NCI-H187 treated with DMSO at 0.1 percent for 48 hours (cell line): ENCODE measurements at places on chromosomes 12 and 14.

- DNase-seq, result no peak
Observed at GRCh38 chr12:100356644-100357223, at the start of gene SLC17A8. Gene SLC17A8, plus strand, starts transcription at chr12:100357074. Its CDS starts 318 bp downstream, at chr12:100357392.

- no peak for DNase-seq
Observed at GRCh38 chr12:41304526-41304925, 116.4 kb downstream of the PDZRN4 start.

DNA sequence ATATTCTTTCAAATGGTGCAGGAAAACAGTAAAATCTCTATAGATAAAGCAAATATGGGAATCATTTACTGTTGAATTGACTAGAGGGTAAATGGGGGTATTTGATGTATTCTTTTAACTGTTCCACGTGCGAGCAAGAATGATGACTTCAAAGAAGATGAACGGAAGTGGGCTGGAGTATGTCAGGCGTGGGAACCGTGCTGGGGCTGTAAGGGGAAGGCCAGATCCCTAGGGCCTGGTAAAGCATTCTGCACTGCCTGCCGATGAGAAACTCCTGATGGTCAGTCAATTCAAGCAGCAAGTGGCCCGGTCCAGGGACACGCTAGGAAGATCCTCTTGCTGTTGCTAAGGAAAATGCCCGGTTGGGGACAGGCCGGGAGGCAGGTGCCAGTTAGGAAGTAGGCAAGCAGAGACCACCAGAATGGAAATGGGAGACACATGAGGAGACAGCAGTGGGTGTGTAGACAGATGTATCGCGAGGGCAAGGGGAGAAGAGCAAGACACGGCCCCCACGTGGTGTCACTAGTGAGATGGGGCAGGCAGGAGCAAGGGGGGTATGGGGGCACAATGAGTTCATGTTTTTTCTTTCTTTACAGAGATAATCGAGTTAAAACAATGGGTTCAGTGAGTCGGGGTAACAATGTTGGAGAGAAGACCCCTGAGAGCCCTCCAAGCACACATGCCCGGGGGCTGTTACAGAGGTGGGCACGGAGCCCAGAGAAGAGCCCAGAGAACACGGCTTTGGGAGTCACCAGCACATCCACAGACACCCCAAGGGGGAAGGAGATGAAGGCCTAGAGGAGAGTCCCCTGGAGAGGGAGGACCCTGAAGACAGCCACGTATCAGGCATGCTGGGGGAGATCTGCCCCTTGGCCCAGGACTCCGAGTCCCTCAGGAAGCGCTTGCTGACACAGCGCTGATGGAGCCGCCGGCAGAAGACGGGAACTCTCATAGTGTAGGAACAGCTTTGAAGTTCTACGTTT lies 37.2 kb downstream of the FBXO21 start:
- DNase-seq, result no peak

- no peak for DNase-seq
Observed at GRCh38 chr14:21436567-21437062, 19.3 kb downstream of the CHD8 start.

GRCh38 chr12:2691006-2691344 lies 103.8 kb upstream of the FKBP4 start:
- no peak for DNase-seq

- DNase-seq, result no peak
Observed at GRCh38 chr14:50600849-50601248, 40.9 kb downstream of the ATL1 start.

- DNase-seq, result no peak
Observed at GRCh38 chr14:100533656-100534485, 53.3 kb downstream of the BEGAIN start.

GRCh38 chr14:20679907-20680306 lies 4.5 kb upstream of the RNASE4 start:
- DNase-seq, result no peak

DNA sequence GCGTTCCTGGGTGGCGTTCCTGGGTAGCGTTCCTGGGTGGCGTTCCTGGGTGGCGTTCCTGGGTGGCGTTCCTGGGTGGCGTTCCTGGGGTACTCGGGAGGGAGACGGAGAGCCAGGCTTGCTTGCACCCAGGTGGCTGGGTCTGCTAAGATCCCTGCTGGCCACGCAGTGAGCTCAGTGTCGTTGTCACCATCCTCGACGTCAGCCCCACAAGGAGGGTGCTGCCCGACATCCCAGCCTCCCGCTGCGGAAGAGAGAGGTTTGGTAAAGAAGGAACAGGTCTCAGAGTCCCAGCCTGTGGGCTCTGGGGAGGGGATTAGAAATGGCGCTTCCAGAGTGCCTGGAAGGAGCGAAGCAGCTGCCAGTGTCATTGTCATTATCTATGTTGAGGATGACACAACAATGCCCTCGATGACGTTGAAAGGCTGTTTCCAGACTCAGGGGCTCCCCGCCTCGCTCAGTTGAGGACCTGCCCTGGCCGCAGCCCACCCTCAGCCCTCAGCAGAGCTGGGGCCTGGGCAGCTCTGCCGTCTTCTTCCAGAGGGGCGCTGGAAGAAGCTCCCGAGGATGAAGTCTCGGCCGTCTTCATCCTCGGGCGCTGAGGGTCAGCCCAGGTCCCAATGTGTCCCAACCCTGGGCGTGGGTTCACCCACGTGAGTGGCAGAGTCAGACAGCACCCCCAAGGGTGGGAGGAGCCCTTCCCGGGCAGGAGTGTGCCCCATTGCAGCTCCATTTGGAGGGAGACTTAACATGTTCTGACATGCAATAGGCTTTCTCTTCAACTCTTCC lies 328.8 kb downstream of the ADGRD1 start:
- no peak for DNase-seq

- no peak for DNase-seq
Observed at GRCh38 chr12:47223031-47223847, 143.5 kb upstream of the AMIGO2 start.

GRCh38 chr14:85909581-85909980 lies 379.6 kb downstream of the FLRT2 start:
- no peak for DNase-seq

GRCh38 chr14:95058491-95058890 lies 98.8 kb downstream of the DICER1 start:
- DNase-seq, result no peak

GRCh38 chr12:122902854-122903692 lies 7.1 kb upstream of the VPS37B start:
- DNase-seq, result no peak

GRCh38 chr14:93566065-93566693 lies 135.4 kb downstream of the UNC79 start:
- DNase-seq, result no peak

DNA sequence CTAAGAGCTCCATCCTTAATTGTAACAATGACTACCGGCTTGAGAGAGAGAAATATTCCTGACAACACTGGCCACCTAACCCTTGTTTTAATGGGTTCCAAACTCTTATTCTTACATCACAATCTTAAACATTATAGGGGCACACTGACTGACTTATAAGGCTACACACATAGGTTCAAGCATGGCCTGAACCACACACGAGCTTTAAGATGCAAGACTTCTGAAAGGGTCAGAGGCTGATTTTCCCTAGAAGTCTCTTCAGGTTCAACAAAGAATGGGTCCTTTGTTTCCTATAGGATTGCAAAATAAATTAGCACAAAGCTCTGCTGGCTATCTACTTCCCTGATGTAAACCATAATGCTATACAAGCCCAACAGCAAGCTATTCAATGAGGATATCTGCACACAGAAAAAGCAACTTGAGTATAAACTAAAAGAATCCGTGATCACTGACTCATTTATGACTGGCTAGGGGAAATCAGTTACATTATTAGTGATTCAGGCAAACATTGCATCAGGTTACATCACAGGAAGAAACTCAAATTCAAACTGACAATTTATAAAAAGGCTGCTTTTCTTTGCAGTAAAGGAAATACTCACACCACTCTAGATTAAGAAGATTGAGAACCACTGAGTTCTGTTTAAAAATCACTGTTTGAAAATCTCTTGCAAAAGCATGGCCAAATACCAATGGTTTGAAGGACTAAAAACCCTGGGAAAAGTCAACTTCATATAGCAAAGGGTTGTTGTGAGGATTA lies 8.5 kb downstream of the BTG1 start:
- no peak for DNase-seq

DNA sequence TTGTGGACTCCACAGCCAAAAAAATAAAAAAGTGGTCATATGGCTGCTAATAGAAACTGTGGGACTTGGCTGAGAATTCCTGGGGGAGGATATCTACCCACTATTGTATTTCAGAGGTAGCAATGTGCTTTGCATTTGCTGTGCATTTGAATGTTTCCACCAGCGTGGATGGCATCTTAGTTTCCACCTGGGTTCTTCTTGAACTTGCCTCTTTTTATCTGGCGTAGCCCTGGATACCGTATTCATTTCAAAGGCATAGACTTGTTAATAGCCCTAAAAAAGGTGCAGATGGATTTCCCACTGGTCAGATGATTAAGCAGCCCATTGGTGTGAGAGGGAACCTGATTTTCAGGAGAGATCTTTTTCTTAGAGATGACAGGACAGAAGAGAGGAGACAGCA lies 1.9 kb upstream of the MYF5 start:
- DNase-seq, result no peak

DNA sequence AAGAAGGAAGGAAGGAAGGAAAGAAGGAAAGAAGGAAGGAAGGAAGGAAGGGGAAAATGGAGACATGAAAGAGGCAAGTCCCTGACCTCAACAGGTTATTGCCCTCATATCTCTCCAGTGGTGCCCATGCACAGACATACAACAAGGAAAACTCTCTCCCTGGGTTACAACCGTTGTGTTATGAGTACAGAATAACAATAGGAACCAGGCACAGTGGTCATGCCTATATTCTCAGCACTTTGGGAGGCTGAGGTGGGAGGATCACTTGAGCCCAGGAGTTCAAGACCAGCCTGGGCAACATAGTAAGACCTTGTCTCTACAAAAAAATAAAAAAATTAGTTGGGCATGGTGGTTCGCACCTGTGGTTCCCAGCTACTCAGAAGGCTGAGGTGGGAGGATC lies 139.4 kb upstream of the HMGA2 start:
- no peak for DNase-seq

GRCh38 chr12:117507548-117507947 lies 146.1 kb upstream of the NOS1 start:
- DNase-seq, result no peak

DNA sequence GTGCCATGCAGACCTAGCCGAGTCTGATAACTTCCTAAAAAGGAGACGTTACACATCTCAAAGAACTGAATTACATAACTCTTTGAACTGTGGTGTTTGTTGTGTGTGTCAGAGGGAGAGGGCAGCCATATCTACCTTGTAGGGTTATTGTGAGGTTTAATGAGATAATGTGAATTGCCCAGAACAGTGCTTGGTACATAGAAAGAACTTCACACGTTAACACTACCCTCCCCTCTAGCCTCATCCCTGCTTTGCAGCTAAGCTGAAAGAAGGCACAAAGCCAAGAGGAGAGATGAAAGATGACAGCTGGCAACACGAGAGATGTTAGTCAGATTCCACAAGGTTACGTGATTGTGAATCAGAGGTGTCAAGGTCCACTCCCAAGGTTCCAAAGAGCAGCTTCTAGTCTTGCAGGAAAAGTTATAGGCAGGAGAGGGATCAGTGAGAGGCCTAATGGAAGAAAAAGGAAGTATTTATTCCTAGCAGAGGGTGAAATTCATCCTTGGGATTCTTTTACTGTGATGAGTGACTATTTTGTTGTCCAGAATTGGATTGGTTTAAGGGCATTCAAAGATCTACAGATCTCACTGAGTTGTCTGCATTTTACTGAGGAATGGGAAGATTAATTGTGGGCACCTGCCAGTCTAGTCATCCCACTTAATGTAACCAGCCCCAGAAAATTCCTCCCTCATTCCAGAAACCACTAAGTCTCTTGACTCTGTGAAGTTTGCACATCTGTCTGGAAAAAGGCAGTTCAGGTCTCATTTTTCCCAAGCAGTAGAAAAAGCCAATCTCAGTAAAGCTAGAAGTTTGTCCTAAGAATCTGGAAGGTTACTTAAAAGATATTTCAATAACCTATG lies 25.9 kb upstream of the WNK1 start:
- DNase-seq, result no peak

- no peak for DNase-seq
Observed at GRCh38 chr12:25781232-25781631, 177.2 kb upstream of the RASSF8 start.

DNA sequence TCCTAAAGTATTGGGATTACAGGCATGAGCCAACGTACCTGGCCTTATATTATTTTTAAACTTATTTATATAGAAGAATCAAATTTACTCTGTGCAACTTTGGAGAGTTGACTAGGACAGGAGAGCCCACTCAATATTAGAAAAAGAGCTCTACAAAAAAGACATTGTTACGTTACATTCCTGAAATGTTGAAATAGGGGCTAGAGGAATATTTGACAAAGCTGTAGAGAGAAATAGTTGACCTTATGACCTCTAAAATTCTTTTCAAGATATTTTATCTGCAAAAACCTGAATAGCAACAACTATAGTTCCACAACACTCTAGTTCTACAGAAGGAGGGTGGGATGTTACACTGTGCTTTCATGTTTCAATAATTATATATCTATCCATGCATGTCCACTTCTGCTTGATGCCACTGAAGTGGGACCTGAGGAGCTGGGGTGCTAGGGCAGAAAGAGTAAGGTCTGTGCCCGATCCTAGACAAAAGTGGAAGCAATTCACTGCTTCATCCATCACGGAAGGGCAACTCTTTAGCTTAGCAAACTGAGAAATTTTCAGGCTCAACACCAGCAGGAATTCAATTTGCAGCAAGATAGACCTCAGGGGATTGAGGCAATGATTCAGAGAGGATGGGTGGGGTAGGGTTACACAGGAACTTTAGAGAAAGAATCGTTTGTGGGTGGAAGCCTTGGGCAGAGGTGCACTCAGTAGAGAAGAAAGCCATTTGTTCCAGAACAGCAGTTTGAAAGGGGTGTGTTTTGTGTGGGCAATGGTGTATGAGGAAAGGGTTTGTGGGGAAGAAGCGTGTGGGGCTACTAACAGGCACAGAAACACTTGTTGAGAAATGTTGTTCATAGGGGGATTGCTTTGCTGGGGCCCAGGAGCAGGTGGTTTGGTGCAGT lies 16.0 kb upstream of the RNASE10 start:
- DNase-seq, result no peak

DNA sequence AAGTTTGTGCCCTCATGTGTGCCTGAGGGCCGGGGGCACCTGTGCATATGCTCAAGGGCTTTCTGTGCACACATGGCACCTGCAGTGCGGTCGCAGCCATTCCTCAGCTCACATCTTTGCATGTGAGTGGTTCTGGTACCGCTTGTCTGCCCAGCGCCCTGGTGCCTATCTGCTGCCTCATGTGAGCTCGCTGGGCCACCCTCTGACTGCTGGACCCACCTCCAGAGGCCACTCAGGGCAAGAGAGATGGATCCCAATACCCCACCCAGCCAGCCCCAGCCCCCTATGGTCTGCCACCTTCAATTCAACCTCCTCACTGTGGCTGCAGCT lies 5.4 kb upstream of the AMN start:
- DNase-seq, result no peak

- DNase-seq, result no peak
Observed at GRCh38 chr14:41761204-41761603, 154.5 kb downstream of the LRFN5 start.

GRCh38 chr14:103141117-103141796 lies 18.0 kb downstream of the TNFAIP2 start:
- peak; percentile 46 for DNase-seq

- DNase-seq, result no peak
Observed at GRCh38 chr12:107094183-107094448, 767 bp upstream of the CRY1 start.
